Urinary bladder (tissue), 4 donors: ENCODE measurements at places on chromosomes 2 and 18. TPM values are rescaled to one million over a fixed set of nuclear protein-coding genes. Genes with fewer than 3 reads are reported as not detected.

DNA sequence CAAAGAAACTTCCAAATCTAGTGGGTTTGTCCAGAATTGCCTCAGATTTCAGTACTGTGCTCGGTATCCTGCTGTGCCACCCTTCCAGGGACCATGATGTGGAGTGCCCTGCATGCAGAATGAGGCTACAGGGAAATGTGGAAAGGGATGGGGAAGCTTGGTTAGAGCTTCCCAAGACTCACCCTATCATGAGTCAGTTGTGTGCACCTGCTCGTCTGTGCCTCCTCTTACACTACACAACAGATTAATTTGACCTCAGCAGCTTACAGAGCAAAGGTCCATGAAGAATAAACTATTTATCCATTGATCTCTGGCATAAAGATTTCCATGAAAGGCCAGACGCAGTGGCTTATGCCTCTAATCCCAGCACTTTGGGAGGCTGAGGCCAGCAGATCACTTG lies 21.3 kb upstream of the NCK2 start:
- DNase-seq, result no peak

DNA sequence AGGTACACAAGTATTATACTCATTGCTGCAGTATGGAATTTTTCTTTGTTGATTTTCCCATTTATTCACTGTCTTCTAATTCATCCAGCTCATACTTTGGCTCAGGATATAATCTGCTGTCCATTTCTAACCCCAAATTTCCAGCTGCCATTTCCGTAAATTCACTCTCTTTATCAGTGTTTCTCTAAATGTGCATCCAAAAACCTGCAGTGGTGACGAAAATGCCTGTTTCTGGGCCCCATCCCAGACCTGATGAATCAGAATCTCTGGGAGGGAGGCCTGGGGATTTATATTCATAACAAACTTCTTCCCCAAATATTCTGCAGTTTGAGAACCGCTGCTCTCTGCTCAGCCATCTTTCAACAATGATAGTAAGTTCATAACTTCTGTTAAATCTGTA lies 86.6 kb downstream of the VWC2L start:
- no peak for DNase-seq

DNA sequence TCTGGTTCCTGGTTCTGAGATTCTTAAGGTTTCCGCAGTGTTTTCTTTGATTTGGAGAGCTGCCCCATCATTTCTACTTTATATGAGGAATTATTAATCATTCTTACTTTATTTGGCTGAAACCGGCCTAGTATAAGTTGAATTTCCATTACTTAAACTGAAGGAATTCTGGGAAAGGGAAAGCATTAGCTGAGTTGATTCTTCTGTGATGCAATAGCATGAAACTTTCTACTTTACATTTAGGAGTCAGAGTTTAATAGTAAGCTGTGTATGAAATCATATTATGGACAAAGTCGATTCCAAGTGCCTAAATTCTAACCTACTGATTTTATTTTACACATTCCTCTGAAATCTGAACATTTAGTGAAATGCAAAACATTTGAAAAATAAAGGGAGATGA lies 1269.7 kb upstream of the ZEB2 start:
- no peak for DNase-seq

- DNase-seq, result no peak
Measured at GRCh38 chr2:189657867-189658266, 3.4 kb upstream of the ASNSD1 start.

Gene PDCD1
- not detected for total RNA-seq

Gene MC2R
- not detected for total RNA-seq

Gene ANKRD23
- 2.6 TPM for total RNA-seq
